ENCODE measurements at places on chromosomes 5 and 9.

DNA sequence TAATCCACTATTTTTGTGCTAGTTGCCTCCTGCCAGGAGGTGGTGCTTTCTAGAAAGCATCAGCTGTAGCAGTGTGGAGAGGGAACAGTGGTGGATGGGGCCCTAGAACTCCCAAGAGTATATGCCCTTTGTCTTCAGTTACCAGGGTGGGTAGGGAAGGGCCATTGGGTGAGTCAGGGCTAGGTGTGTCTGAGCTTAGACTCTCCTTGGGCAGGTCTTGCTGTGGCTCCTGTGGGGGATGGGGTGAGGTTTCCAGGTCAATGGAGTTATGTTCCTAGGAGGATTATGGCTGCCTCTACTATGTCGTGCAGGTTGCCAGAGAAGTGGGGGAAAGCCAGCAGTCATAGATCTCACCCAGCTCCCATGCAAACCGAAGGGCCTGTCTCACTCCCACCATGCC, 11.3 kb upstream of the ADAMTS12 start:
- no peak for DNase-seq

DNA sequence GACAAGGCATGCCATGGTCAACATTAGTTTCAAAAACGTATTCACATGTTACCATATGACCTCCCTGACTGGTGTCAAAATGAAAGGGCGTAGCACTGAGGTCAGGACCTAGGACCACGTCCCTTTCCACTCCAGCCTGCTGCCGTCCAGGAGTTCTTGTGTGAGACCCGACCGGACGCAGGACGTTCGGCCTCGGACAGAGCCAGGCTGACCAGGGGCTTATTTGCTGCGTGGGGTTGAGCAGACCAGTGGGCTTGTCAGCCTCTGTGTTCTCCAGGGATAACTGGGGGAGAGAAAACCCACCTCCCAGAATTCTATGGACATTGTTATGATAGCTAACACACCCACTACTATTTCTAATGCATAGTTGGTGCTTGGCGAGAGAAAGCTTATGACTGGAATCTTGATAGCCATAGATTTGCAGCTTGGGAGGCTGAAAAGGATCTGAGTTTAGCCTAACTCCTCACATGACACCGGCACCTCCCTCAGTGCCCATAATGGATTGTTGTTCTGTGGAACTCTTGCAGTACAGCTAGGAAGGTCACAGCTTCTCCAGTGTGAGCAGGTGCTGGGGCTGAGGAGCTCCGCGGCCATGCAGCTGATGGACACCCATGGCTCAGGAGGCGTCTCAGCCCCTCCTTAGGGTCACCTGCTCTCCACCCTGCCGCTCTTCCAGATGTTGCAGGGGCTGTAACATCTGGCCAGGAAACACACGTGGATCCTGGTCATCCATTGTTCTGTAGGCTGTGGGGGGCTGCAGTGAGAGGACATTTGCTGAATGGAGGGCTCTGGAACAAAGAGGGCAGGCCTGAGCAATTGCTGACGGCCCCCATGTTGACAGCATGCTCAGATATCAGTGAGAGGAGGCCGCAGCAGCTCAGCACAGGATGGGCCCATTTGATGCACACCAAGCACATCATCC, 368.4 kb downstream of the IRX2 start:
- no peak for DNase-seq

DNA sequence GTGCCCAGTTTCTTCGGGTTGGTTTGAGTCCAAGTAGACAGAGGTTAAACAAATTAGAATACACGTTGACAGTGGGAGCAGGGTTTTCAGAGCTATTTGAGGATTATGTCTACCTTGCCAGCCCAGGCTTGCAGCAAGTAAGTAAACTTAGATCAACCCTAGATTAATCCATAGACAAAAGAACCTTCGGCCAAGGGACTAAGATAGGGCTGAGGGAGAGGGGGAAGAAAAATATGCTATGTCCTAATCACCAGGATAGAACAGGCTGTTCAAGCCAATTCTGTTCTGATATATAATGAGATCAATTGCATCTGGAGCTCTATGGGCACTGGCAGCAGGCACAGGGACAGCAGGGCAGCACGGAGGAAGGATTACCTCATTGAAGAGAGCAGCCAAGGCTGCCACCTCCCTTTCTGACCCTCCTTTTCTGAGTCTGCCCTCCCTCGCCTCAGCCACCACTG, 377.7 kb downstream of the PIK3R1 start:
- DNase-seq, result no peak

- no peak for DNase-seq
These were observed 100.9 kb downstream of the GABBR2 start for GRCh38 chr9:98607787-98608186.

GRCh38 chr5:96381526-96381925, 51.5 kb downstream of the PCSK1 start:
- no peak for DNase-seq

DNA sequence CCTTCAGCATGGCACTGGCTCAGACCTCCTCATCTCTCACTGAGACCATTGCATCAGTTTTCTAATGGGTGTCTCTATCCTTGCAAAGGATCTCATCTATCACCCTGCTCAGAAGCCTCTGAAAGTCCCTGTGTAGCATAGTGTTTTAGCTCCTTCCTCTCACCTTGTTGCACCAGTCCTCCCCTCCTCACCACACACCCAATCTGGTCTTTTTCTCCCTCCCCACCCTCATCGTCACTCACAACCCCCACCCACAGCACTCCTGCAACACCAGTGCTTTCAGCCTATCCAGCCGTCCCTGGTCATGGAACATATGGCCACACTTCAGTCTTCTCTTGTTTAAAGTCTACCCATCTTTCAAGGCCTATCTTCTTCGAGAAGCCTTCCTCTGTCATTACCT, 74.5 kb downstream of the ANGPTL2 start:
- no peak for DNase-seq

GRCh38 chr5:126949475-126949874, 80.9 kb downstream of the MARCHF3 start:
- DNase-seq, result no peak

GRCh38 chr9:135955934-135956801, 5.0 kb downstream of the UBAC1 start:
- no peak for DNase-seq

DNA sequence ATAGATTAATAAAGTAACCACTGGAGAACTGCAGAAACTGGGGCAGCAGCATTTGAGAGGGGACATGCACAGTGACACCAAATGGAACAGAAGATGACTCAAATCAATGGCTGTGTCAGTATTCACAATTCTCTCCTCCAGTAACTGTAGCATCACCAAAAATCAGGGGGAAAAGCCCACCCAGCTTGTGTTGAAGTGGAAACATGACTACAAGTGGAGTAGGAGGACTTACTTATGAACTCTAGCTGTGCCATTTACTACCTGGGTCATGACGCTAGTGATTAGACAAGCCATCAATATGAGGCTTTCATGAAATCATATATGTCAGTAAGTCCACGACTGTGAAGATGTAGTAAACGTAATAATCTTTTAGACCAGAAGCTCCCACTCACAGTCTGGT, 199.8 kb upstream of the PTGER4 start:
- DNase-seq, result no peak

DNA sequence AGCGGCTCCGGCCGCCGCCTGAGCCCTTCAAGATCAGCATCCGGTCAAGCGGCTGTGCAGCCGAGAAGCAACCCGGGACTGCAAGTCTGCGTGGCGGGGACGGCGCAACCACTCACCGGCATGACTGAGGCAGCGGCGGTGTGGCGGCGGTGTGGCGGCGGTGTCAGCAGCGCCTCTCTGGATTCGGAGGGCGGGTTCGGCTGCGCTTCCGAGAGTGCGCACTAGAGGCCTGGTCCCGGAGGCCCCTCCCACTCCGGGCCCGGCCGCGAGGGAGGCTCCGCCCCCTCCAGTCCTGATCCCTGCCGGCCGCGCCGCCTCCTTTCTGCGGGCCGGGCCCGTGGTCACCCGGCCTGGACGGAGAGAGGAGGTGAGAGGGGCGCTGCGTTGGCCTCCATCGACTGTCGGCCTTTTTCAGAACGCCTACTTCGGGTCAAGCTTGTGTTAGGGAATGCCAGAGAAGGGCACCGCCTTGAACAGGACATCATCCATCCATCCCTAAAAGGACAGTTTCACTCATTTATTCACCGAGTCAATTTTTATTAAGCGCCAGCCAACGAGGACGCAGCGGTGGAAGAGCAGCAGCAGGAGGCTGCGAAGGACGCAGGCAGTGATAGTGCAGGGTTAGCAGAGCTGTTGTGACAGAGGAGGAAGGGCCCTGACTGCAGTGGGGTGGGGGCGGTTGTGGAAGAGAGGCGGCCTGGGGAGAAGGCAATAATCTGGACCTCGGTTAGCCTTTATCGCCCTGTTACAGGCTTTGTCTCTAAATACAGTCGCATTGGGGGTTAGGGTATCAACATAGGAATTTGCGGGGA, at the start of gene ATOX1:
TSS of gene ATOX1 (minus strand) at position 202 of the 812 bp plus-strand sequence. CDS start at position 122, 80 bp downstream.
- no peak for DNase-seq

DNA sequence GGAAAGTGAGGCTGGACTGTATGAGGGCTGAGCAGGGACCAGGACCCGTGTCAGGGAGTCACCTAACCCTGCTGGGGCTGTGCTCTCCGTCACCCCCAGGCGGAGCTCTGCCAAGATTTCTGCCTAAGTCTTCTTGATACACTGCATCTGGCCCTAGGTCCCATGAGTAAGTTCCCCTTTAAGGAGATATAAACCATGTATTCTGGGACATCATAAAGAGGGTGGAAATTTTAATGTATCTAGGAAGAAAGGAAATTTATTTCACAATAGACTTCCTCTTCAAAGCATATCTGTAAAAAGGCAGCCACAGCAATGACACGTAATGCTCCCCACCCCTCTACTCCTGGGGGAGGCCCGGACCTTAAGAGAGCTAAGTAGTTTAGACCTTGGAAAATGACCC, 183.4 kb downstream of the FBXL7 start:
- no peak for DNase-seq

DNA sequence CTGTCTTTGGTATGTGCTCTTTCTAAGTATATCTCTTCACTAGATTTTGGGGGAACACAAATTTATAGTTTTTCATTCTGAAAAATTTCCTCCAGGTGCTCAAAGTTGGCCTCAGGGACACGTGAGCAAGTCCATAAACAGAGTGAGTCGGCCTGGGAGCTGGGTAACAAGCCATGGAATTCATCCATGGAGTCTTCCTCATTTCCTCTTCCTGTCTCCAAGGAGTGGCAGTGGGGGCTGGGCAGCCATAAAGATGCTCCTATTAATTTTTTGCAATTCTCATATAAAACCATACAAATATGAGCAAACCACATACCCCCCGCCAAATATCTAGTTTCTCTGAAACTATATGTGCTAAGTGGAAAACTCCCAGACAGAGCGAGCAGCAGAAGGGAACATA, 136.6 kb upstream of the OTULINL start:
- DNase-seq, result no peak

- no peak for DNase-seq
These were observed 2.4 kb downstream of the ELL2 start for GRCh38 chr5:95959051-95959887.

DNA sequence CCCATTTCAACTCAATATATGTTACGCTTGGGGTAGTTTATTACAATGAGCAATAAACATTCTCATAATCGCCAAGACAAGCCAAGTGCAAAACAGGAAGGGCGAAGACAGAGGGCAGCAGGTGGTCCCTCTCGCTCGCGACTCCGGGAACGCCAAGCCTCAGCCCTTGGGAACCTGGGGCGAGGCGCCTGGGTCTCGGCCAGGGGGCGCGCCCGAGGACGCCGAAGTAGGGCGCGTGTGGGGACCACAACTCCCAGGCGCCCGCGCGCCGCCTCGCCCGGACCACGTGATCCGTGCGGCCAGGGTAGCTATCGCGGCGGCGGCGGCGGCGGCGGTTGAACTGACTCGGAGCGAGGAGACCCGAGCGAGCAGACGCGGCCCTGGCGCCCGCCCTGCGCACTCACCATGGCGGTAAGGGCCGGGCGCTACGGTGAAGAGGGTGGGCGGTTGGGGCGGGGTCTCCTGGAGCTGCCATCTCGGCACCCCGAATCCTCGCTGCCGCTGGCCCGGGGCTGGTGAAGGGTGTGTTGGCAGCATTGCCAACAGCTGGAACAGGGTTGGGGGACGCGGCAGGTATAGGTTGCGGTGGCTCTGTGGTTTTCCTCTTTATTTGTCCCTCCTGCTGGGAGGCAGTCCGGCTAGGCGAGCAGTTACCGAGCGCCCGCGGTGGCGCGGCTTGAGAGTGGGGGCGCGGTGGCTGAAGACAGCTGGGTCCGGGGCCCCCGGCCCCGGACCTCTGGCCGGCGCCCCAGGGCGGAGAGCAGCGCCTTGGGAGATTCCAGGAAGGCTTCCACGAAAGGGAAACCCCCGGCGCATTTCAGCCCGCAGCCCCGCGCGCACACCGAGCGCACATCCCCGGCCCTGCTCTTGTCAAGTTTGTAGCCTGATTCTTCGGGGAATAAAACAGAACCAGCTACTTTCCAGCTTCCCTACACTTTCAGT, at the start of gene SLC31A2:
TSS of gene SLC31A2 (plus strand) at position 338 of the 942 bp plus-strand sequence. CDS start at position 406, 68 bp downstream.
- peak; percentile 11 for DNase-seq

DNA sequence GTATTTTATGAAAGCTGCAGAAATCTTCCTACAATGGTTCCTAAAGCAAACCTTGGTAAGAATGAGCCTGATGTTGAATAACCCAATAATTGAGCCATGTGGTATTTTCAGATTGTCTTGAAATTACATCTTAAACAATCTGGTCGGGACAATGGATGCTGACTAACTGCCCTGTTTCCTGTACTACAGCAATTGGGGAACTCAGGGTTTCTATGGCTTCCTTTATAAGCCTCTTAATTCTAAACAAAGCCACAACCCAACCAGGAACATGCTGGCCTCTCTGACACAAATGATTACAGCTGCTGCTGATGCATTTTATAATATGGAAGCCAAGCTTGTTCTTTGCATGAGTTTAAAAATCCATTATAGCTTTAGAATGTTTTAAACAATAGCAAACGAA, 30.2 kb downstream of the PTPN3 start:
- DNase-seq, result no peak

GRCh38 chr9:93964685-93965084, 9.5 kb upstream of the BARX1 start:
- DNase-seq, result no peak

DNA sequence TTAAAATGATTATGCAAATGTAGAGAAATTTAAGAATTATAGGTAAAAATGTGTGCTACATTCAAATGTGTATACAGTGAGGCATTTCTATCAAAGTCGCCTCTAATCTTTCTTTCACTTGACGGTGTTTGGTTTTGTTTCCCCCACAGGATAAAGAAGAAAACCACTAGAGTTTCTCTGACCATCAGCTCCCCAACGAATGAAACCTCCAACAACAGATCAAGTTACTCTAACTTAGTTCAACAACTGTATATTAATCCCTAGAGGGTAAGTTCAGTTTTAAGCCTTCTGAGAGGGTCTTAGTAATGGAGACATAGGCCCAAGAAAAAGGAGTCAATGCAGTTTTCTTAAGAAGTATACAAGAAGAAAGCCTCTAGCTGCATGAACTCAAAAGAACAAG, 11.5 kb upstream of the MYOT start:
- no peak for DNase-seq

- DNase-seq, result no peak
These were observed 31.8 kb downstream of the SLC38A9 start for GRCh38 chr5:55680353-55680752.

DNA sequence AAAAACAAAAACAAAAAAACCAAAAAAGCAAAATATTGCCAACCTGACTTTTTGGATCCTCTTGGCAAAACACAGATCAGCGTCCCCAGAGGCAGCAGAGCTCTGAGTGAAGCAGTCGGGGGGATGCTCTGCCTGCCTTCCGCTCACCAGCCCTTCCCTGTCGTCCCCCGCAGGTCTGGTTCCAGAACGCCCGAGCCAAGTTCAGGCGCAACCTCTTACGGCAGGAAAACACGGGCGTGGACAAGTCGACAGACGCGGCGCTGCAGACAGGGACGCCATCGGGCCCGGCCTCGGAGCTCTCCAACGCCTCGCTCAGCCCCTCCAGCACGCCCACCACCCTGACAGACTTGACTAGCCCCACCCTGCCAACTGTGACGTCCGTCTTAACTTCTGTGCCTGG, 20.7 kb downstream of the LHX2 start:
- DNase-seq, result no peak

GRCh38 chr5:17190242-17190778, 27.1 kb upstream of the BASP1 start:
- peak; percentile 62 for DNase-seq

Data from AG09309 (cell line).